NCI-H1694 treated with DMSO at 0.1 percent for 48 hours (cell line): ENCODE measurements at places on chromosomes 2 and 18.

DNA sequence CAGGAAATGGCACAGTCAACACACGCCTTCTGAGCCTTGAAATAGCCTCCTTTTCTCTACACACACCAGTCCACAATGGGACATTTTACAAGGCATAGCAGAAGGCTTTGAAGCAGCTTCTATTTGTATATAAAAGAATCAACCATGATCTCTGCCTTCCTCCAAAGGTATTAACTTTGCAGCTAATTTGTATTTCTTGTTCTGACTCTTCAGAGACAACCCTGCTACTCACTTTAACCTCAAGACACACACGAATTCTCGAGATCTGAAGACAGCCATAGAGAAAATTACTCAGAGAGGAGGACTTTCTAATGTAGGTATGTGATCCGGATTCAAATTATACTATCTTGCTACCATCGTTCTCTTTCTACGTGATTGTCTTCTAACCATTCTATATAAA, 104.6 kb downstream of the VIT start:
- DNase-seq = no peak

DNA sequence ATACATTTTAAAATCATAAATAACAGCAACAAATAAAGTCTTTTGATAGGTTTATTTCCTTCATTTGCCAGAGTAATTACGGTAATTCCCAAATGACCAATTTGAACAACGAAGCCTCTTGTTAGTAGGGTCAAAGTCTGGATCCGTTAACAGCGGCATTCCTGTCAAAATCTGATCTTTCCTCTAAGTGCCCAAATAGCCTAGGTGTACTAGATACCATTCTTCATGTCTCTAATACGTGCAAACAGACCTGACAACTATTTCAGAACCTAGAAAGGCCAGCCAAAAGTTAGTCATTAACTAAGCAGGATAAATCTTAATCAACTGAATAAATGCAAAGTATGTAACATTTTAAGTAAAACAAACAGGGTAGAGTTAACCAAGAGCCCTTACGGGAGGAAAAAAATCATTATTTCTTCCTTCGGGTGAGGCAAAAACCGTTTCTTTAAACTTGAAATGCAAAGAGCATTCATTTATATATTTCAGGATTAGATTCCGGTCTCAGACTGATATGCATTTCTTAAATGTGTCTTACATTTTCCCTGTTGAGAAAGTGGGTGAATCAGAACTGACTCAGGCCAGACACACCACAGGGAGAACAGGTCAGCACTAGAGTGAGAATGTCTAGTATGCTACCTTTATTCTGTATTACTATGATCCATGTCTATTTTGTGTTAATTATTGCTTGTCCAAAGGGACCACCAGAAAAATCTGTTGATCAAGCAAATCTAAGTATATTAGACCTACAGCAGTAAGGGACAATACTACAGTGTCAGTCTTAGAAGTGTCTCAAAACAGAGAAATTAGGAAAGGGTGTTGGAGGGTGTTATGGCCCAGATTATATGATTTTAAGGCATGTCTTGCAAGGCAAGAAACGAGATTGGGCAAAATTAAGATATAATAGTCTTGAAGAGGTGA, 141.5 kb upstream of the NDUFV2 start:
- no peak for DNase-seq

DNA sequence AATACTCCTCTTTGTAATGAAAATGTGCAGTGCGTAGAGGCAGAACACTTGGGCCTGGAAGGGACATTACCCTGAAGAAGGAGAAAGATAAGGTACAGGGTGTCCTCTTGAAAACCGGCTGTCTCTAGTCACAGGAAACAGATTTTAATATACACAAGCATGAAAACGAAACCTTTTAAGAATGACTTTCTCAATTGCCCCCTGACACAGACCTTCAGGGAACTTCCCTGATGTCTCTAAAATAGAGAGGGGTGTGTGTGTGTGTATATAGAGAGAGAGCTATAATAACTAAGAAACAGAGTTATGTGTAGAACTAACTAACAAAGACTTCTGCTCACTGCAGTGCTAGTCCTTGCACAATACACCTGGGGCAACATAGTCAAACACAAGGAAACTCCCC, 780.0 kb downstream of the CNTNAP5 start:
- no peak for DNase-seq

DNA sequence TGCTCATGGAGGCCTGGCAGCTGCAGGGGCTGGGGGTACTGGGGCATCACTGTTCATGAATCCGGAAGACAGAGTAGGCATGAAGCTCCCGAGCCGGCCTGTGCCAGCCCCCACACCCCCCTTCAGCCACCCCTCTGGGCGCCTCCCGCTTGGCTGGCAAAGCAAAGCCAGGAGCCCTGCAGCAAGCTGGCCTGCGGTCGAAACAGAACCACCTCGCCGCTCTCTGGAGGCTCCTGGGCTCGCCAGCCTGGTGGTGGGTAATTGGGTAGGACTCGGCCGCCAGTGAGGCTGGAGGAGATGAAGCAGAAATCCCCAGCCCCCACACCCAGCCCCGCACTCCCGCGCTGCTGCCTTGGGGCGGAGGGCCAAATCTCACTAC, 70.9 kb upstream of the GPC1 start:
- DNase-seq = no peak

DNA sequence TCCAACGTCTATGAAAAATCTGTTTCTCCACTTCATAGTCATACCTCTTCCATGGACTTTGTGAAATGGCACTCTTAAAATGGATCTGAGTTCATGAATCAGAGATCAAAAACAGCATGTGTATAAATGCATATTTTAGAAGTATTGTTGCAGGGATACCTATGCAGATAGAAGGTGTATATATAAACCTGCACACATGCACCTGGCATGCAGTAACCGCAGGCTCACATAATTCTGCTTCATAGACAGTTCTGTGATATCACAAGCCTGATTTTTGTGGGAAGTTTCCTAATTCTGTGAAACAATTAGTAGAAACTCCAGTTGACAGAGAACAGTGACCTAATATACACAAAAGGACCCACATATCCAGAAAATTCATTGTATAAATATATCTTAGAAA, 421.7 kb downstream of the TGIF1 start:
- DNase-seq = no peak

GRCh38 chr2:9199716-9200632, 6.6 kb upstream of the ASAP2 start:
- DNase-seq = no peak

DNA sequence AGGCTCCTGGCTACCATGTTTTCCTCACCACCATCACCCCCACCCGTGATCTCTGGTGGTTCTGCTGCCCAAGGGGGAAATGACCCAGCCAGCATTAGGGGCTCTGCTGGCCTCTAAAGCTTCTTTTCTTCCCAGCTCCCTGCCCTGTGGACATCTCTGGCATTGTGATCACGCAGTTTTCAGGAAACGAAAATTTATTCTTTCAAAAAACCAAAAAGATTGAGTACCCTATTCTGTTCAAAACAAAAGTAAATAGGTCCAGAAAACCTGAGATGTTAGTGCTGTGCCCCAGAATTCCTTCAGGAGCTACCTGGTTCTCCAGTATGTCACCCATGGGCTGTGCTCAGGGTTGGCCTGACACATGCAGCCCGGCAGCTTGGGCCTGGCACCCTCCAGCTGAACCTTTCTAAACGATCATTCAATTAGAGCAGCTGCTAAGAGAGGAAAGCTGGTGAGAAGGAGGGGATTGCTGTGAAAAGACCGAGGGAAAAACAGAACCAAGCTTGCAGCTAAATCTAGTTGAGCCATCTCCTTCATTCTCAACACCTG, 157.5 kb downstream of the MGAT5 start:
- DNase-seq = peak; percentile 89

DNA sequence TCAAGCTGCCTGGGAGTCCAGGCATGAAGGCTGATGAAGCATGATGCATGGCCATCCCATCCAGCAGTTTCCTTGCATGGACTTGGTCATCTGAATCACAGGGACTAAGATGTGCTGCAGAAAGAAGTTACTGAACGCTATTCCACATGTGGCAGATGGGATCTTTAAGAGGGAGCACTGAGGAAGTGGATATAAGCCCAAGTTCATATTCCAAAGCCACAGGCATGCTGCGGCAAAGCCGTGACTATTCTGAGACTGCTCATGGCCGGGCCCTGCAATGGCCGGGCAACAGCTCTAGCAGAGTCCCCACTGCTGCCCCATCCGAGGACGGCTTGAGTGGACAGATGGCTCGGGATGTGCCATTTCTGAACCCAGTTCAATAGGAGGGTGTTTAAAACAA, 61.5 kb downstream of the STPG4 start:
- no peak for DNase-seq

DNA sequence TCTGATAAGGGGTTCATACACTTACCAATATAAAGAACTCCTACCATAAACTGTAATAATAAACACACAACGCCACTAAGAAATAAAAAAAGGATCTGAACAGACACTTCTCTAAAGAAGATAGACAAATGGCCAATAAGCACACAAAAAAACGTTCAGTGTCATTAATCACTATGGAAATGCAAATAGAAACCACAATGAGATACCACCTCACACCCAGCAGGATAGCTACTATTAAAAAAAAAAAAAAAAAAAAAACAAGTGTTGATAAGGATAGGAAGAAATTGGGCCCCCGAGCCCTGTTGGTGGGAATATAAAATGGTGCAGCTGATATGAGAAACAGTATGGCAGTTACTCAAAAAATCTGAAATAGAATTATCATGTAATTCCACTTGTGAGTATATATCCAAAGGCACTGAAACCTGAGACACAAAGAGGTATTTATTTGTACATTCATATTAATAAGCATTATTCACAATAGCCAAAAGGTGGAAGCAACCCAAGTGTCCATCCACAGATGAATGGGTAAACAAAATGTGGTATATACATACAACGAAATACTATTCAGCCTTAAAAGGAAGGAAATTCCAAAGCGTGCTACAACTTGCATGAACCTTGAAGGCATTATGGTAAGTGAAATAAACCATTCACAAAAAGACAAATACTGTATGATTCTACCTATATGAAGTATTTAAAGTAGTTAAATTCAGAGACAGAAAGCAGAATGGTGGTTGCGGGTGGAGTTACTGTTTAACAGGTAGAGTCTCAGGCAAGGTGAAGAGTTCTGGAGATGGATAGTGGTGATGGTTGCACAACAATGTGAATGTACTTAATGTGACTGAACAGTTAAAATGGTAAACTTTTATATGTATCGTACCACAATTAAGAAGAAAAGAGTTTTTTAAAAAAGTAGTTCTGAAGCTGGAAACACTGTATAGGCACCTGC, 17.9 kb downstream of the REV1 start:
- no peak for DNase-seq

DNA sequence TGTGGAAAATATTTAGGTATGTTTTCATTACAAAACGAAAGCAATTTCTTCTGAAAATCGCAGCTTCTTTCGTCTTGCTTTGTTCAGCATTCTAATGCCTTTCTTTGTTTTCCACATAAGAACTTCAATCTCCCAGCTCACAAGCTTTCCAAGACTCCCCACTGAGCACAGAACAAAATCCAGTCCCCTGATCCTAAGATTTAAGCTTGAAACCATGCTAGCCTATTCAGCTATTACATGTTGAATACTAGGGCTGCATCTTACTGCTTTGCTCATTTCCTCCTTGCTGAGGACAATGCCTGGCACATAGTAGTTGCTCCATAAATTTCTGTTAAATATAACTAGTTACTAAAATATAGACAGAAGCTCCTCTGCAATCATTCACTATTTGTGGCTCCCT, 160.6 kb downstream of the GALNT3 start:
- no peak for DNase-seq

DNA sequence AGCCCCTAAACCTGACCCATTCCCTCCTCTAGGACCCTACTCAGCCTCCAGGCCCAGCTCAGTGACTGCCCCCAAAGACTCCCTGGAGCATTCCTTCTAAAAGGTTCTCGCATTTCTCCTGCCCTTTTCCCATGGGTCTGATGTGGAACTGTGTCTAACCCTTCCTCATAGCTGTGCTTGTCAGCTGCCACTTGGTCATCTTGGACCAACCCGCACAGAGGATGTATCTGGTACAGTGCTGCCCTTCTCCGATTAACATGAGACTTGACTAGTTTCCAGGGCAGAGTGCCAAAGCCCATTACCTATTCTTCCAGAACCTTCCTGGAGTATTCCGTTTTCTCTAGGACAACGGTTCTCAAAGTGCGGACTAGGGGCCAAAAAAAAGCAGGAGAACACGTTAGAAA, 518 bp upstream of the NFU1 start:
- no peak for DNase-seq

DNA sequence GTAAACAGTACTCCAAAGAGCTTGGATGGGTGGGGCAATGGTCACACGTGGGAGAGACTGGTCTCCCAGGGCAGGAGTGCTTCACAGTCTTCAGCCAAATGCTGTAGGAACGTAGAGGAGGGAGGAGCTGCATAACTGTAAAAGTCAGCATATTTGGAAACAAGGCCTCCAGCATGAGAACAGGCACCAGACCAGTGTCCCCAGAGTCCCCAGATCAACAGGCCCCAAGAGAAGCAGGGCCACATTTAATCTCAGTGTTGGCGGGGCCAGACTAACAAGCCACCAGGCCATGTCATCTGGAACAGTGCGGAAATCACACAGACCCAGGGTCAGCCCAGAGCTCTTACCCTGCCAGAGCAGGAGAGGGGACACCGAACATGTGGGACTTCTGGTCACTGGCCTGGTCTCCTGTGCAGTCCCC, 63.2 kb downstream of the ADCY3 start:
- no peak for DNase-seq

DNA sequence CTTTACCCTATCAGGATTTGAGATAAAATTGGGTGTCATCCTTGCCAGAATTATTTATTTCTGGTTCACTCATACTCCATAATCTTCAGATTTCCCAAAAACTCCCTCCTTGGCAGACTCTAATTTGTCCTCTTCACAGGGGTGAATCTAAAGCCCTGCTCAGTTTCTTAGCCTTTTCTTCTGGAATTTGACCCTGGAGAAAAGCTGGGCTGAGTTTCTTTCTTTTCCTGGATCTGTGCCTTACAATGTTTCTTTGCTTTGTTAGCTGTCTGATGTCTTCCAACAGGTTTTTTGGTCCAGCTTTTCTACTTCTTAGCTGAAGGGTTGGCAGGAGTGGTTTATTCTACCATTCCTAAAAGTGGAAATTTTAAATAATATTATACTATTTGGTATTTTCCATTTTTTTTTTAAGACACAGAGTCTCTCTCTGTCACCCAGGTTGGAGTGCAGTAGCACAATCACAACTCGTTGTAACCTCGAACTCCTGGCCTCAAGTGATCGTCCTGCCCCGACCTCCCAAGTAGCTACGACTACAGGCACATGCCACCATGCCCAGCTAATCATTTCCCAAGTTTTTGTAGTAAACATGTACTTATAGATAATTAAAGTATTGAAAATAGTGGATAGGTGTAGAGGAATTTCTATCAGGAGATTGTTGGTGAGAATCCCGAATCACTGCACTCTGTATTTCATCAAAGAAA, 138.4 kb upstream of the TWIST2 start:
- DNase-seq = no peak
